Activated naive CD4-positive, alpha-beta T cell treated with anti-CD3 and anti-CD28 coated beads for 36 hours (primary cell): ENCODE measurements at places on chromosomes 2 and 18. TPM values are rescaled to one million over a fixed set of nuclear protein-coding genes. Genes with fewer than 3 reads are reported as not detected.

GRCh38 chr2:131067465-131068125, 25.7 kb downstream of the FAM168B start:
- no peak for DNase-seq

- DNase-seq = no peak
Measured at GRCh38 chr2:150732064-150732463, 244.6 kb upstream of the RND3 start.

DNA sequence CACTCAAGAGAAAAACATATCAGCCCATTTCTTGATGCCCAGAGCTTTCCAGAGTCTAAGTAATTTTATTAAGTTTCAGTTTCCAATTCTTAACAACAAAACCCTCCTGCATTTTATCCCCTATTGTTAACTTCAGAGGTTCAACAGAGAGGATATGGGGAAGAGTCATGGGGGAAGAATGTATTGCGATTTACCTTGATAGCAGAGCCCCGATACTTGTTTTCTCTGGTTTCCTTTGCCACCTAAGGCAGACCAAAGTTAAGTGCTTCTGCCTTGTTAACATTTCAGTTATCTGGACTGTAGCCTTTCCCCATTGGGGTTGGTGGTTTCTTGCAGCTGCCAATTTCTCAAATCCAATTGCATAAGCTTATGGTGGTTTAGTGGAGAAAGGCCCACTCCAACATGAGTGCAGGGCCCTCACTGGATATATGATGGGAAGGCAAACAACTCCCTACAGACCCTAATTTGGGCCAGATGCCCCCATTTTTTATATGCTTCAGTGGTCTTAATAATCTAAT, 82.0 kb upstream of the ITGB6 start:
- no peak for DNase-seq

- no peak for DNase-seq
Measured at GRCh38 chr2:135164431-135164830, 112.3 kb downstream of the RAB3GAP1 start.

- DNase-seq = no peak
Measured at GRCh38 chr2:62475172-62476011, 30.6 kb downstream of the TMEM17 start.

- peak; percentile 77 for DNase-seq
Measured at GRCh38 chr2:152407204-152407721, 72.3 kb downstream of the FMNL2 start.

DNA sequence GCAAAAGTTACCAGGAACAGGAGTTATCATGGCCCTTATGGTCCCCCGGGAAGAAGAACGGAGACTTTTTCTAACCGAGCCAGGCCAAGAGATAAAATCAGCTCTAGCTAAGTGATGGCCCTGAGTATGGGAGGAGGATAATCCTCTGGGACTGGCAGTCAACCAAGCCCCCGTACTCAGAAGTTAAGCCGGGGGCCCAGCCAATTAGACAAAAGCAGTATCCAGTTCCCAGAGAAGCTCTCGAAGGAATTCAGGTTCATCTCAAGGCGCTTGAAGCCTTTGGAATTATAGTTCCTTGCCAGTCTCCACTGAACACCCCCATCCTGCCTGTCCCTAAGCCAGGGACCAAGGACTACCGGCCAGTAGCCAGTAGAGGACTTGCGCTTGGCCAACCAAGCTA, 365.3 kb upstream of the TCF4 start:
- DNase-seq = no peak

The CAD gene
- 109 TPM for total RNA-seq

The RTKN gene
- total RNA-seq = 1.6 TPM

The FSIP2 gene
- not detected for total RNA-seq

DNA sequence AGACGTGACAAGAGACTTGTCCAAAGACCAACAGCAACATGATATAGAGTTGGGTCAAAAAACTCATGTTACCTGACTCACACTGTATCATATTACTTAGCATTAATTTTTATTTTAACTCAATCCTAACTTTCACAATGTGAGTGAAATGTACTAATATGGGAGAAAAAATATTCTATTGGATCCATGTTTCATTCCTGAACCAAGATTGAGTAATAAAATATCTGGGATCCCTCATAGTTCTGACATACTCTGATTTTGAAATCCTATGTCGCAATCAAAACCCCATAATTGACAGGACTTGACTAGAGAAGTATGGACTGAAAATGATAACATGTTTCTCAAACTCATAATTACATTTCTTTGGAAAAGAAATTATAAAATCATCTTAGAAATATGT, 190.4 kb downstream of the RIT2 start:
- no peak for DNase-seq

The ANKRD30BL gene
- total RNA-seq = not detected

The HOXD9 gene
- not detected for total RNA-seq

DNA sequence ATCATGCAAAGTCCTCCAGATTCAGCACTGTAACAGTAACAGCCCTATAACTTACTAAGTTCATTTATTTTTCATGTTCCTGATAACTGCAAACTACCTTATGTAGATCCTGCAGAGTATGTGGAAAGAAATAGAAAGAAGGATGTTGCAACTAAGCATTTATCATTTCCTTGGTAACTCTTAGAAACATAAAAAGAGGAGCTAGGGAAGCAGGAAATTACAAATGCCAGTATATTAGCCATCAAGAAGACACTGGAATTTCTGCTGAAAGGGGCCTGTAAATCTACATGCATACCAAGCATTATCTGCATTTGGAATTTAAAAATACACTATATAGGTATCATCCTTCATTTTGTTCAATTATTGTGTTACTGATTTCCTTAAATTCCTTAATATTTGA, 66.8 kb downstream of the PDE11A start:
- no peak for DNase-seq

DNA sequence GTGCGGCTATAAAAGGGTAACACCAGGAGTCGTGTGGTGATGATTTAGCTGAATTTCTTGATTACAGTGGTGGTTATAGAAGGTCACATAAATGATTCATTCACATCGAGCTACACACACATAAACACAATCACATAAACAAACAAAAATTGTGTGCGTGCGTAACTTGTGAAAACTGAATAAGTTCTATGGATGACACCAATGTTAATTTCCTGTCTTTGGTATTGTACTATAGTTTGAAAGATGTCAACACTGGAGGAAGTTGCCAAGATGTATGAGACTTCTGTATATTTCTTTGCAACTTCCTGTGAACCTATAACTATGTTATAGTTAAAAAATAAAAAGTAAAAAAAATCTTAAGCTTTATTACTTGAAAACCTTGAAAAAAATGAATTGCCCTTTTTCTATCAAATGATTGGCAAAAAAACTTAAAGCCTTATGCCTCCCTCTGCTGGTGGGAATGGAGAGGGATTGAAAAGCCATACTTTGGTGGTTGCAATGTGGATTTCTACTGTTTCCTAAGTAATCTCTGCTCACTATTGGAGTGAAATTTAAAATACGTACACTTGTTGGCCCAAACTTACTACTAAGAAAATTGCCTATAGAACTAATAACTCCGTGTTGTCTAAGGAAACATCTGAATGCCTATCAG, 227.7 kb downstream of the RPIA start:
- DNase-seq = peak; percentile 23

The USP40 gene
- total RNA-seq = 15.3 TPM

GRCh38 chr2:226030369-226030768, 630.9 kb downstream of the NYAP2 start:
- no peak for DNase-seq

The UCN gene
- 0.45 TPM for total RNA-seq

The CENPA gene
- total RNA-seq = 43.6 TPM

The HOXD13 gene
- not detected for total RNA-seq

GRCh38 chr2:112933261-112933660, 22.3 kb downstream of the IL37 start:
- DNase-seq = no peak

The C1QL2 gene
- not detected for total RNA-seq

GRCh38 chr2:25744055-25744454, 70.7 kb upstream of the DTNB start:
- no peak for DNase-seq

DNA sequence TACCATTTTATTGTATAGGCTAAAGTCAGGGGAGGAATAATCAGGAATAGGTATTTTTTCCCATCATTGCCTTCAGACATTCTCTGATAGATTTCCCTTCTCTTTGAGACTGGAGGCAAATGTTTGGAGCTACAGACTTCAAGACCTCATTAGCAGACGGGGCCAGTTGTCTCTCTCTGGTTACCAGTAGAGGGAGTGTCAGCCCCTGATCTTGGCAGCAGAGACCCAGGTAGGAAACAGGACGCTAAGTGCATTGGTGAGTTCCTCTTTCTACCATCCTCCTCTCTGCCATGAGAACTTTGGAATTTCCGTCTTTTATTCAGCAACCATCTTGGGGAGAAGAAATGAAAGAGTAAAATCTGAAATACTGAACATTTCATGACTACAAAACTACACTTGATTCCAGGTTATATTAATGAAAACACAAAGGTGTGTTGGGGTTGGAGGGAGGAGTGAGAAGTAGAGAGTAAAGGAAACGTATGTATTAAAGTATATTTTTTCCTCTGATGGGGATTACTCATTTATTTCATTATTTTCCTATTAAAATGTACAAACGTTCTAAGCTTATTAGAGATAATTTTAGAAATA, 186.2 kb upstream of the GCFC2 start:
- DNase-seq = peak; percentile 10

- no peak for DNase-seq
Measured at GRCh38 chr2:226295123-226295522, 504.5 kb downstream of the IRS1 start.

DNA sequence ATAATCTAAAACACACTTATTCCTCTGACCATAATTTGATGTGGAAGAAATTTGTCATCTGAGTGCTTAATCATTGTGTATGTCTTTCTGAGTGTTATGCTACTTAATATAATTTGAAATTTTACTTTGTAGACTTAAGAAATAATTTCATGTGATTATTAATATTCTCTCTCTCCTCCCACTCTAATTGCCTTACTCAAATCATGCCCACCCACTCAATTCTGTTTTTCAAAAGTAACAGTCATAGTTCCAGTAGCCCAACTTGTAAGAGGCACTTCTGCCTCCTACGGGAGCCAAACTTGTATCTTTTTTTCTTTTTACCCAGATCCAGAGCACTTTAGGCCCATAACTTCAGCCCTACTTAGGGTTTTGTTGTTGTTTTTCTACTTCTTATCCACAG, 18.5 kb upstream of the KYNU start:
- DNase-seq = no peak

- no peak for DNase-seq
Measured at GRCh38 chr18:60698901-60699300, 326.3 kb upstream of the MC4R start.

The FOXI3 gene
- not detected for total RNA-seq

DNA sequence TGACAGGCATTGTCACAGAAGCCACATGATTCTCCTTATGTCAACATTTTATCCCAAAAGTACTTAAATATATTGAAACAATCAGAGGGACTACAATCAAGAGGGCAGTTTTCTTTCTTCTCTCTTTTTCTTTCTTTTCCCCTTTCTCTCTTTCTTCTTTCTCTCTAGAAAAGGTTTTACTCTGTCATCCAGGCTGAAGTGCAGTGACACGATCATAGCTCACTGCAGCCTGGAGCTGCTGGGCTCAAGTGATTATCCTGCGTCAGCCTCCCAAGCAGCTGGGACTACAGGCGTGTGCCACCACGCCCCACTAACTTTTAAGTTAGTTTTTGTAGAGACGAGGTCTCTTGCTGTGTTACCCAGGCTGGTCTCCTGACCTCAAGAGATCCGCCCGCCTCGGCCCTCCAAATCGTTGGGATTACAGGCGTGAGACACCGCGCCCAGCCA, 1.0 kb upstream of the PRKD3 start:
- DNase-seq = no peak

DNA sequence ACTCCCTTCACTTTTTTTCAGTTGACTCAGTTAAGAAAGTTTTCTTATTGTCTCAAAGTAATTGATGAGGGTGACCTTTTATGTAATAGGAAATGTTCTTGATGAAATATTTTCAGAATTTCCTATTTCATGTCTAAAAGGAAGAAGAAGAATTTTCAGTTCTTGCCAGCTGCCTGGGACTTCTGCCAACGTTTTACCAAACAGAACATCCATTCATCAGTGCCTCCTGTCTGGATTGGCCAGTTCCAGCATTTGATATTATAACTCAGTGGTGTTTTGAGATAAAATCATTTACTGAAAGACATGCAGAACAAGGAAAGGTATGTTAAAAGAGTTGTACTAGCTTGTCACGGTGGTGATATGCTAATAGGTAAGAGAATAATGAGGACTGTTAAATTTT, 104.7 kb upstream of the MYO3B start:
- no peak for DNase-seq

DNA sequence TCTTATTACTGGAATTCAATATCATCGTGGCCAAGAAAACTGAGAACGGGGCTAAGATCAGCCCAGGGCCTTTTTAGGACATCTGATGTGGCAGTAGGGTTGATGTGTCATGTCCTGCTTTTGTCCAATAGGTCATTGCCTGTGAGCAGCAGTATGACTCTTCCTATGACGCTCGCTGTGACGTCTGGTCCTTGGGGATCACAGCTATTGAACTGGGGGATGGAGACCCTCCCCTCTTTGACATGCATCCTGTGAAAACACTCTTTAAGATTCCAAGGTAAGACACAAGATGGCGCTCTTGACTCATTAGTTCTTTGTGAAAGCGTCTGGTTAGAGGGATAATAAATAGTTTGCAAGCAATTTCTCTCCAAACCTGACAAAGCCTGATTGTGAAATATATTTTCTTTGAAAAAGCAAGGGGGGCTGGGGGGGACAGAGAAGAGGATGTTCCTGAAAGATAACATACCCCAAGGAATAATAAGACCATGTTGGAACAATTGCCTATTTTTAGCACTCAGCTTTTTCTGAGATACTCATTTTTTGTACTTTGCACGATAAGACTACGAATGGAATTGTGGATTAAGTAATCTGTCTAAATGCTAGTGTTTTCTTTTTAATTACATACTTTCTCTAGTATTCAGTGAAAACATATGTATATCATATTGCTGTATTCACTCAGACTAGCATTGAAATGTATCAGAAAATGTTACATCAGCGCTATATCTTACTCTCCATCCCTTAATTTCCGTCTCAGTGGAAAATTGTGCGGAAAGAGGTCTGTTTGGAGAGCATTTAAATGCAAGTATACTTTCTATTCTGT, 58.1 kb downstream of the MYO3B start:
- DNase-seq = peak; percentile 31
